ENCODE measurements at places on chromosomes 12 and 14.

GRCh38 chr14:84496677-84497076, 1033.3 kb upstream of the FLRT2 start:
- DNase-seq = no peak

DNA sequence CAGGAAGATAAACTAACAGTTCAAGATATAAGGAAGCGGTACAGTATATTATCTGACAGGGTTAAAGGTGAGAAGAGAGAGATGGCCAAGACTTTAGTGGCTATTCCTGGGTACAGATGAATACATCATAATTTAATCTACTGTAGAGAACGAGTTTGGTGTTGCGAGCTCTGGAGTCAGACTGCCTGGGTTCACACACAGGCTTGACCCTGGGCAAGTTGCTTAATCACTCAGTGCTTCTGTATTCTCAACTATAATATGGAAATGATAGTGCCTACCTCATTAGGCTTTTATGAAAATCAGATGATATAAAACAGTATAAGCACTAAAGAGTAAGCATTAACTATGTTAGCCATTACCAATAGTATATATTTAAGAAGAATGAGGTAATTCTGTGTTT, 3.5 kb downstream of the PPM1H start:
- no peak for DNase-seq

DNA sequence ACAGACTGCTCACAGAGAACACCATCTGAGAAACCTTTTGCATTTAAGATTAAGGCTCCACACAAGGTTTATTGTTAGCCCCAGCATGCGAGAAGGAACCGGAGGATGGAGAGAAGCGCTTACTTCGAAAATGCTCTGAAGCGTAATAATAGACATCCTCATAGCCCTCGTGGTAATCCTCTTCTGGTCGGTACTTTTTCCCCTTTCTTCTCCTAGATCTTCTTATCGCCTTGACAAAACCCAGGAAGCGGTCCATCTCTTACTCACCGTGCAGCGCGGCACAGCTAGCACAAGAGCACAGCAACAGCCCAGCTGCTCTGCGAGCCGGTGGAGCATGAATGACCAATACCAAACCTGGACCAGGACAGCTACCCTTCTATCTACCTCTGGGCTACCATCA, 125.1 kb upstream of the GRIP1 start:
- DNase-seq = no peak

DNA sequence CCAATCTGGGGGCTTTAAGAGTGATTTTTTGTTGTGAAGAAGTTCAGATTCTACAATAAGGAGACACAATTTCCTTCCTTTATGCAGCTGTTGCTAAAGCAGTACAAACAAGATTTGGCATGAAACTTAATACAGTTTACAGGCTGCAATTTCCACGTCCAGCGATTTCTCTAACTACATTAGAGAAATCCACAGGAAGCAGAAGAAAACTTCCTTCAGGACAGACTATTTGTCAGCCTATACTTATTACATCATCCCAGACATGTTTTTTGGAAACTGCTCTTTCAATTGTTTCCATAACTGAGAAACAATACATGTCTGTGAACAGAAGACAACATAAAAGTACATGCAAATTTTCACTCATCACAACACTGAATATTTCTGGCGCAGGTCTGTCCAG, 204.3 kb downstream of the TTC7B start:
- DNase-seq = no peak

DNA sequence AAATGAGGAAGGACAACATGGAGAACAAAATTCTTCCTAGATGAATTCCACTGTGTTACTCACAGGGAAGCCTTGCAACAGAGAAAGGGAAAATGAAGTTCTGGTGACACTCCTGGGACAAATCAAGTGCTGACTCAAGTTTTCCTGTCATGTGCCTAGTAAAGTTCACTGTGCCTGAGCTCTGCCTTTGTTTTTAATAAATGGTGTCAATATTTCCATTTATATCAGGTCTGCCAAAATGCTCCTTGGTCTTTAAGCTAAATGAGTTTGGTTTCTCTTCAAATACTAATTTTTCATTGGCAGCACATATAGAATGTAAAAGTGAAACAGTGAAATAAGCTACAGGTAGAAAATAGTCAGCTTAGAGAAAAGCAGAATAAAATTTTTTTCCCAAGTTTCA, 33.0 kb downstream of the HIGD1C start:
- no peak for DNase-seq

DNA sequence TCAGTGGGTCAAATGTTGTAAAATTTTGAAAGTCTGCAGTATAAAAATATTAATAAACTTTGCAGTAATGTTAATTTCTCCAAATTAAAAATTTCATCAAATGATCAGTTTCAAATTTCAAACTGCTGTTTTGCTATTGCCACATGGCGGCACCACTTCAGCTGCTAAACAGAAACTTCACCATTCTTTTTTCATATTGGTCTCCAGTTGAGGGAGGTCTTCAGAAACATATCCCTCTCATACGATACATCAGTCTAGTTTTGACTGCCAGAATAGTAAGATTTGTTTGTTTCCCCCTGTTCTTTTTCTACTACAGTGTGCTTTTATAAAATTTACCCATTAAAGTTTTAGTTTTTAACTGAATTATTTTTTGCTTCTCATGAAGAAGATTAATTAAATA, 4.2 kb upstream of the TRHDE start:
- no peak for DNase-seq

- DNase-seq = no peak
Observed at GRCh38 chr12:82838131-82838551, 151.4 kb downstream of the TMTC2 start.

- no peak for DNase-seq
Observed at GRCh38 chr12:66739940-66740651, 61.2 kb upstream of the GRIP1 start.

- no peak for DNase-seq
Observed at GRCh38 chr14:69700575-69700974, 66.4 kb upstream of the SRSF5 start.

GRCh38 chr12:116423094-116423493, 136.1 kb upstream of the MAP1LC3B2 start:
- no peak for DNase-seq

DNA sequence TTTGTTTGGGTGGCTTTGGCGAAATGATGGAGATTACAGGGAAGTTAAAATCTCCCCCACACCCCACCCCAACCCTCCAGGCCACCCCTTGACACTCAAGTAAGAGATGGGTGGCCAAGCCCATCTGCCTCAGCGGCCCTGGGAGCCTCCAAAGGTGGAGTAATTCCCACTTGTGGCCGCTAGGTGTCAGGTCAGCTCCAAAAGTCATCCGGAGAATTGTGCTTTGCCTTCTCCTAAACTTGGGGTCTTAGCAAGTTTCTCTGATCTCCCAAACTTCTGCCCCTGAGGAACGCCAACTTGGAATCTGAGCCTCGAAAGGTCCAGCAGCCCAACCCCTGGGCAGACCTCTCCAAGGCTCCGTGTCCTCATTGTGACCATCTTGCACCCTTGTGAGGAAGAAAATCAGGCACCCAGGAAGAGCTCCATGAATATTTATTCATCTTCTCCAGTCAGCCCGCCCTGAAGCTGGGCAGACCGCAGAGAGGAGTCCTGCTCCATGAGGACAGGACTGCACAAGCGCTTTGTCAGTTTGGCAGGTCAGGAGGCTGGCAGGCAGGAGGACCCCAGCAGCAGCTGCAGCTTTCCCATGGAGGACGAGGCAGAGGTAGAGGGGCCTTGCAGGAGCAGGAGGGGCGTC, 46.7 kb downstream of the LRRC74A start:
- peak; percentile 43 for DNase-seq

- no peak for DNase-seq
Observed at GRCh38 chr14:33163600-33163999, 224.9 kb downstream of the NPAS3 start.

- no peak for DNase-seq
Observed at GRCh38 chr14:67704484-67705089, 2.9 kb downstream of the RDH12 start.

GRCh38 chr12:109637996-109638395, 64.4 kb downstream of the MVK start:
- no peak for DNase-seq

- DNase-seq = no peak
Observed at GRCh38 chr14:68491793-68492192, 301.1 kb downstream of the ZFP36L1 start.

GRCh38 chr14:103074729-103075367, 9.2 kb upstream of the LBHD2 start:
- DNase-seq = no peak

- DNase-seq = no peak
Observed at GRCh38 chr14:92728759-92729364, 19.6 kb downstream of the LGMN start.

- DNase-seq = no peak
Observed at GRCh38 chr12:25797949-25798348, 160.5 kb upstream of the RASSF8 start.

- DNase-seq = no peak
Observed at GRCh38 chr14:21041676-21042433, at the start of gene RNASE7. RNASE7 (plus strand) TSS chr14:21042362; CDS start chr14:21042993, 631 bp downstream.

DNA sequence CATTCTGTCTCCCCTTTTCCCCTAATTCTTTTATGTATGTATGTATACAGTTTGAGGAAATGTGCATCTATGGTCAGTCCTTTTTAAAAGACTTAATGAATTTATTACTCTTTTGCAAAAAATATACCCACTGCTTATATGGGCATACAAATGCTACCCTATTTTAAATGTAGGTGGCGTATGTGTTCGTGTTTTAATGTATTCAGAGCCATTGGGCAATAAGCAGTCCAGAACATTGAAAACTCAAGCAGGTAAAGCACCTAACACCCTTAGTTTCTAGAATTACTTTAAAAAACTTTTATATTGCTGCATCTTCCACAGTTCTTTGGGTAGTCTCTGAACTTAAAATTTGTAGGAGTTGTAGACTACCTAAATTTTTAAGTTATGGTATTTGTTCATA, 42.6 kb upstream of the A2ML1 start:
- DNase-seq = no peak
